ENCODE measurements at places on chromosomes 2 and 18.

GRCh38 chr2:166727095-166727494 is 161.2 kb upstream of the XIRP2 start:
- no peak for DNase-seq

GRCh38 chr2:62736899-62737559 is 31.5 kb downstream of the EHBP1 start:
- DNase-seq = no peak

GRCh38 chr2:23601301-23601965 is 216.5 kb downstream of the KLHL29 start:
- no peak for DNase-seq

DNA sequence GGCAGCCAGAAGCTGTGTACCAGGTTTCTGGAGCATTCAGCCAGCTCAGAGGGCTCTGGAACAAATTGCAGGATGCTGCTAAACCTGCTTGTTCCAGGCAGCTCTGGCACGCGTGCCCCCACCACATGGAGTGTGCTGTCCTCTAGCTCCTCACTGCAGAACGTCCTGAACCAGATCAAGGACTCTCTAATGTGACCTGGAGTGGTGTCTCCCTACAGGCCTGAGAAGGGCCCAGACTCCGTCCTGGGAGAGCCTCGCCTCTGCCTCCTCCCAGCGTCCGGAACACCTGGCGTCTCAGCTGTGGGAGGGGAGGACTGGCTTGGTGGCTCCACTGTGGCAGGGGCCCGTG is 115.6 kb upstream of the GPC1 start:
- no peak for DNase-seq

GRCh38 chr2:23158306-23158705 is 226.7 kb upstream of the KLHL29 start:
- DNase-seq = no peak

DNA sequence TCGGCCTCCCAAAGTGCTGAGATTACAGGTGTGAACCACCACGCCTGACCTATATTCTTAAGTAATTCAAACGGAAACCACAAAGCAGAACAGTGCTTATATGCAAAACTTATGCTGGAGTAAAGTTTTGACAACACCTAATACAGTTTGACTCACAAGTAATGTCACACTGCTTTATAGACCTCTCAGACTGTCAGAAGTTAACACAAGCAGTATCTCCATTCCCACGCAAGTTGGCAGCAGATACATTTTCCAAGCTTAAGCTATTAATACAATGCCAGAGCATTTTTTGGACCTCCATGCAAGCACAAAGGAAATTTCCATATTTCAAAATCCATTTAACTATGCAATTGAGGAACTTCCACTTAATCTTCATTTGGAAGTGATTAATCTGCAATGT is 21.0 kb upstream of the SANBR start:
- no peak for DNase-seq

DNA sequence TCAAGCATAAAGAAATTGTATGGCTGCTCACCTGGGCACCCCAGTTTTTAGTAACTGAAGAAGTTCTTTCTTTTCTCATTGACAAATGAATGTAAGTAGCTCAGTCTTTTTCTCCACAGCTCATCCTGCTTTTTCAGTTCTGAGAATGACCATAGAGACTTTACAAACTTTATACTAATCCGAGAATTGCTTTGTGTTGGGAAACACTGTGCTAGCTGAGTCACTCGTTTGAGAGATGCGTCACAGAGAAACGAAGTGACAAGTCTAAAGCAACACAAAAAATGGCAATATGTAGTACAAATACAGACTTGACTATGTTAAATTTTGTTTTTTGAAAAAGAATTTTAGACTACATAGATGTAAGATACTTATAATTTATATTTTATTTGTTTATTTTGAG is 9.0 kb downstream of the LRRTM4 start:
- DNase-seq = no peak

GRCh38 chr2:32277363-32277673 is 386 bp upstream of the YIPF4 start:
- DNase-seq = no peak

DNA sequence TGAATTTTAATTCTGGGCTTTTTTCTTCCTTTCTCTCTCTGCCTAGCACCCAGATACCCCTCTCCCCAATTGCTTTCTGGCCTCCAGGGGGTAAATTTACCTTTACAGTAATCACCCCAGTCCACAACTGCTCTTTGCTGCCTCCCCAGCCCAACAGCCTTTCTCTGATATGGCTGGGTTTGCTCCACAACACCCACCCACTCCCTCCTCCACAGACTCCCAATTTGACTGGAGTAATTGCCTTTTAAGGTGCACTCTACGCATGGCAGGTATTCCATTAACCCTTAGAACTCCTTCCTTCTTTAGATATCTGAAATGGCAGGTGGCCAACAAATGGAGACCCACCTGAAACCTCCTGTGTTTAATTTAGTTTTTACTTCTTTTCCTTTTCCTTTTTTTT is 3.6 kb downstream of the CELF4 start:
- DNase-seq = no peak

DNA sequence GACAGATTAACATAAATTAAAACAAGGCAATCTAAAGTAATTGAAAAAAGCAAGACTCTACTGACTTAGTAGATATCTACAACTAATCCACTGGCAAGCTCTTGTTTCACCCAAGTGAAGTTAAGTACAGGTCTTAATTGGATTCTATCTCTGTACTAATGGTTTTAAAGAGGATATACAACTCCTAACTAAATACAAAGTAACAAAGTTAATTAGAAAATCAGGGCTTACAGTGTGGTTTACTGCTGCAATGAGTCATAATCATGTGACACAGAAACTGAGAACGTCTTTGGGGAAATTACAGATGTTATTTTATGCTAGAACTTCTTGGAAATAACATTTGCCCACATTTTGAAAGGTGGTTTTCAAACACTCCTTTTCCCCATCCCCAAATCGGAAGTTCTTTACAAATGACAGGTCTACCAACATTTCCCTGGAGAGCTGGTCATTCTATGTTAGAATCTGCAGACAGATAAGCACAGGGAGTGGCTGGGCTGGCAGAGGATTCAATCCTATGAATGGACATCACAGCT is 245.3 kb downstream of the STK39 start:
- DNase-seq = no peak

DNA sequence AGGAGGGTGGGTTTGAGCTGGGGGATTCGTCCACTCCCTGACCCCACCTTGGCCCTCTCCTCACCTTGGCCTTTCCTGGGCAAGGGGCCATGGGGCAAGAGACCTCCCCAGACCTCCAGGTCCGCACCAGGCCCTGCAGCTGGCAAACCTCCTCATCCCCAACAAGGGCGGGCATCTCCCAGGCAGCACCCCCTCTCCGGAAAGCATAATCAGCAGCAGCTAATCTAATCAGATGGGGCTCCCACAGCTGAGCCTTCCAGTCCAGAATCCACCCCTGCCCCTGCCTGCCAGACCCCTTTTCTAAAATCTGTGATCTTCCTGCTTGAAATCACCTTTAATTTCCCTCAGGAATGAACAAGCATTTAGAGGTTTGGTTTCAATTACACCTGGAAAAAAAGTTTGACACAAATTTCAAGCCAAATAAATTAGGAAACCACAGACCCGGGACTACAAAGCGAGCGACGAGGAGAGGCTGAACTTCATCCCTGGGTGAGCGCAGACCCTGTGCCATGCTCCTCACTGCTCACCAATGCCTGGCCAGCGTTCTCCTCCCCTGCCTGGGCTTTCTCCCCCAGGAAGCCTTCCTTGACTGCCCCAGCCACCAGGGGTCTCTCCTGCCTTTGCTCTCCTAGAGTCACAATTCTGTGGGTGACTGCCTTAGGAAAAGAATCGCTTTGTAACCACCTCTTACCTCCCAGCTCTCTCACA is 143.0 kb upstream of the MYCN start:
- DNase-seq = no peak

- no peak for DNase-seq
Measured at GRCh38 chr2:167862782-167863181, 384.6 kb downstream of the STK39 start.

DNA sequence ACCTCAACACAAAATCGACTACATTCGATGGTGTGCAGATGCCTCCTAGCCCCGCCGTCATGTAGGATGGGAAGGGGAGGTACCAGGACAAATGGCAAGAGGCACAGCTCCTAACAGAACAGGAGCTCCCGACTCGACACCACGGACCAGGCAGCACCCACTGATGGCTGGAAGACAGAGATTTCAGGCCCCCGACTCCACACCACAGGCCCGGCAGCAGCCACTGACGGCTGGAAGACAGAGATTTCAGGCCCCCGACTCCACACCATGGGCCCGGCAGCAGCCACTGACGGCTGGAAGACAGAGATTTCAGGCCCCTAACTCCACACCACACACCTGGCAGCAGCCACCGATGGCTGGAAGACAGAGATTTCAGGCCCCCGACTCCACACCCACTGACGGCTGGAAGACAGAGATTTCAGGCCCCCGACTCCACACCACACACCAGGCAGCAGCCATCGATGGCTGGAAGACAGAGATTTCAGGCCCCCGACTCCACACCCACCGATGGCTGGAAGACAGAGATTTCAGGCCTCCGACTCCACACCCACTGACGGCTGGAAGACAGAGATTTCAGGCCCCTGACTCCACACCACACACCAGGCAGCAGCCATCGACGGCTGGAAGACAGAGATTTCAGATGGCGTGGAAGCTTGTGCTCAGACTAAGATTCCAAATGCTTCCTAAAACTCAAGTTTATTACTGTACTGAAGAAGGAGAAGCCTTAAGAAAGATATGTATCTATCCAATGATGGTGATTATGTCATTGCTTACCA is 135.5 kb downstream of the EIPR1 start:
- DNase-seq = no peak

DNA sequence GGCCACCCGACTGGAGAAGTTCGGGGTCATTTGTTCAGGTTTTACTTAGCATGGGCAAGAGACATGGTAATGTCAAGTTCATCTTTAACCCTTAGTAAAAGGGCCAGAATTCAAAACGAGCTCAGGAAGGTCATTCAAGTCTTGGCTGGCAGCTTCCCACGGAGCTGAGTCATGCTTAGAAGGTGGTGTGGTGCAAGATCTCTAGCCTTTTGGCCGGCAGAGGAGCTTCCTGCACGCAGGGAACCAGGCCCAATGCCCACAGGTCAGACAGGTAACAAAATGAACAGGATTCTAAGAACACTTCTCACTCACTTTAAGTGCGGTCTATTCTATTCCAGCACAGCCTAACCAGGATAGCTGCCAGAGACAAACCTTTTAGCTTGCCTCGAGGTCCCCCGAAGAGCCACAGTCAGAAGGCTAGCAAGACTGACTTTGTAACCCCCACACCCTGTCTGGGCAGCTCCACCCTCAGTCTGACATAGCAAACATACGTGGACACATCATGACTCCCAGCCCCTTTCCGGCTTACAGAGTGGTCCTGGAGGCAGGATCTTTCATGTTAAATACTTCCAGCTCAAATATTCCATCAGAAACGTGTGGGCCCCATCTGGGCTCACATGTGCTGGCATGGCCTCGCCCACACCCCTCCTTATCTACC is 292.7 kb downstream of the BCL11A start:
- no peak for DNase-seq

All from activated CD4-positive, alpha-beta T cell treated with anti-CD3 and anti-CD28 coated beads, Interleukin-2, amount 50 U/mL, for 48 hours (primary cell).